Activated CD8-positive, alpha-beta memory T cell treated with anti-CD3 and anti-CD28 coated beads, Interleukin-2, amount 10 ng/mL, durations not matched to agents 7 days and 5 days (primary cell): ENCODE measurements at places on chromosomes 1 and 21. TPM values are rescaled to one million over a fixed set of nuclear protein-coding genes. Genes with fewer than 3 reads are reported as not detected.

GRCh38 chr21:40671716-40672115 is 175.2 kb downstream of the DSCAM start:
- DNase-seq: no peak

GRCh38 chr1:58310881-58311280 is 235.6 kb downstream of the OMA1 start:
- DNase-seq: no peak

- no peak for DNase-seq
Observed at GRCh38 chr1:238892612-238893011, 493.8 kb upstream of the CHRM3 start.

MED8 gene
- 38.7 TPM for total RNA-seq

EDARADD gene
- 11.8 TPM for total RNA-seq

WNT4 gene
- total RNA-seq: not detected

DNA sequence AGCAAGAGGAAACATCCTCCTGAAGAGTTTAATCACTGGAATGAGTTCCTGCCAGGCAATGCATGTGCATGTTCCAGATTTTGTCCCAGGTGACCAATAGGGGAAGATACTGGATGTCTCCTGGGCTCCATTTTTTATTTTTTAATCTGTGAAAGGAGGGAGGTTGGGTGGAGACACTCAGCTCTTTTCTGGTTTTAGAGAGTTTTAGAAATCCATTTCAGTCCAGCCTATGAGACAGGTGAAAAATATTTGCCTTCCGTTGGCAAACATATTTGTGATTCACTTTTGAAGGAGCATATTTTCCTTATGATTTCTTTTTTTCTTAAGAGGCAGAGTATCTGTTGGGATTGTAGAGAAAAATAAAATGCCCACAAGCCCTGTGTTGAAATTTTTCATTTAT is 70.7 kb downstream of the ABCA4 start:
- DNase-seq: no peak

DNA sequence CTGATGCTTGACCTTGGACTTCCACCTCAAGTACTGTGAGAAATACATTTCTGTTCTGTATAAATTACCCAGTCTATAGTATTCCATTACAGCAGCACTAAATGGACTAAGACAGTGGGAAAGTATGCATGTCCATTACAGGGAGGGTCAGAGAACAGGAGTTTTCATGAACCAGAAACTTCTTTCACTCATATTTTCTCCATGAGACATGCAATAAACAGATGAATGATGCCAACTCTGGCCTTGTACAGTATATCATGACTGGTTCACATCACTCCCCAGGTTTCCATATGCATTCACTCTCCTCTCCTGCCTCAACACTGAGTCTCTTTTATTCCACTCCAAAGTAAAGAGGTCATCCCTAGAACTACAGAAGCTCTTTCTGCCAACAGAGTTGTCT is 4.5 kb upstream of the IFI16 start:
- DNase-seq: no peak

DNA sequence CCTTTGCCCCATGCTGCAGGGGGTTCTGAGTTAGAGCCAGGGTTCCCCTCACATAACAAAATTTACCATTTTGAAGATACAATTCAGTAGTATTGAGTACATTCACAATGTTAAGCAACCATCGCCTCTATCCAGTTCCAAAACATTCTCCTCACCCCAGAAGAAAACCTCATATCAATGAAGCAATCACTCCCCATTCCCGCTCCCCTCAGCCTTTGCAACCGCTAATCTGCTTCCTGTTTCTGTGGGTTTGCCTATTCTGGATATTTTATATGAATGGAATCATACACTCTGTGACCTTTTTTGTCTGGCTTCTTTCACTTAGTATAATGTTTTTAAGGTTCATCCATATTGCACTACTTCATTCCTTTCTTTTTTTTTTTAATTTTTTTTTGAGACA is 32.9 kb downstream of the SERINC2 start:
- no peak for DNase-seq

DNA sequence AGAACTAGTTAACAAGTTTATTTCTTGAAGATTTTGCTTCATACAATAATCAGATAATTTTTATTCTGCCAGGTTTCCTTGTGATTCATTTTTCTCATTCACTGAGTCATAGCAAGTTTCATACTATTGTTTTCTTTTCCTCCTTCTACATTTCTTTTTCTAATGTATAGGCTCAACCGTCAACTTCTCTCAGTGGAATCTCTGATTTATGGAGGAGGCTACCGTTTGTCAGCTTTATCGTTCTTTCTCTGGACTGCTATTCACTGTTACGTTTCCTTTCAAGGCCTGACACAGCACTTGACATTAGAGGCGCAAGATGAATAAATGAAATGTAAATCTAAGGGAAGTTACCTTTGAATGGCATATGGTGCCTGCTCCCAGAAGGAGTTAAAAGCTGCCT is 284.3 kb upstream of the NR5A2 start:
- no peak for DNase-seq

- no peak for DNase-seq
Observed at GRCh38 chr1:20662110-20662475, 924 bp upstream of the DDOST start.

DNA sequence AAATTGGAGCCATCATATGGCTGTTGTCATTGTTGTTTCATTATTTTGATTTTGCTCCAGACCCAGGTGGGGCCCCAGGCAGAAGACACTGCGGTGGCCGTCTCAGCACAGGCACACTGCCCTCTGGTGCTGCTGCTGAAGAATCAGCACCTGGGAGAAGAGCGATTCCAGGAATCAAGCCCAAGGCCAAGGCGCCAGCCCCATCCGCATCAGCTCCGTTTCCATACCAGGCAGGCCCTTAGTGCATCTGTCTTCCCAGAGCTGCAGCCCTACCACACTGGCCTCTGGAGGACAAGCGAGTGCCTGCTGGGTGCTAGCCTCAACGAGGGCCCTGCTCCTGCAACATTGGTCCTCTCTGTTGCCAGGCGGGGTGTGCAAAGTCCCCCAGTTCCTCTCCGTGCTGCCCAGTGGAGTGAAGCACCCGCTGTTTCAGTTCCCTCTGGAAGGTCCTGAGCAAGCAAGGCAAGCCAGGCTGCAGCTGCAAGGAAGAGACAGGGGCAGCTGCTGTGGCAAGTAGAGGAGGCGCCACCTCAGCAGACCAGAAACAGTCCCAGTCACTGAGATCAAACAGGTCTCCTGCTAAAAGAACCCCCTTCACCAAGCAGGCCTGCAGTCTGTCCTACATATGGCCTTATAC is 5.2 kb downstream of the GRIK3 start:
- no peak for DNase-seq

GPR161 gene
- 0.37 TPM for total RNA-seq

MATN1 gene
- total RNA-seq: 0.32 TPM

TFF3 gene
- not detected for total RNA-seq

CACNA1E gene
- not detected for total RNA-seq

SCYL3 gene
- 13.6 TPM for total RNA-seq

GJB3 gene
- total RNA-seq: not detected

GRCh38 chr1:89602871-89603404 is 30.0 kb upstream of the LRRC8C start:
- DNase-seq: no peak

DNA sequence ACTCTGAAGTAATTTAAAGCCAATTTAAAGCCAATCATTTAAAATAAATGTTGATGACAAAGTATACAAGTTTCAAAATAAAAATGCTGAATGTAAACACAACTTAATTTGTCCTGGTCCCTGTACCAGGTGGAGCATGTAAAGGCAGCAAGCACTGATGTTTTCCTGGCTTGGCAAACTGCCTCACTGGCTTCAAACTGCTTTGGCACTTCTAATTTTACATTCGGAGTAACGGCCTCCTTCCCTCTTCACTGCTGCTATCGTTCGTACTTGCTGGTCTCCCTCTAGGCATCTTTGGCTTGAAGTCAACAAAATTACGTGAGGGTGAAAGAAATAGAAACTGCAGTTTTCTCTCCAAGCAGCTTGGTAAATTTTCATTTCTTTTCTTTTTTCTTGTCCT is 287.9 kb downstream of the LTN1 start:
- no peak for DNase-seq

DNA sequence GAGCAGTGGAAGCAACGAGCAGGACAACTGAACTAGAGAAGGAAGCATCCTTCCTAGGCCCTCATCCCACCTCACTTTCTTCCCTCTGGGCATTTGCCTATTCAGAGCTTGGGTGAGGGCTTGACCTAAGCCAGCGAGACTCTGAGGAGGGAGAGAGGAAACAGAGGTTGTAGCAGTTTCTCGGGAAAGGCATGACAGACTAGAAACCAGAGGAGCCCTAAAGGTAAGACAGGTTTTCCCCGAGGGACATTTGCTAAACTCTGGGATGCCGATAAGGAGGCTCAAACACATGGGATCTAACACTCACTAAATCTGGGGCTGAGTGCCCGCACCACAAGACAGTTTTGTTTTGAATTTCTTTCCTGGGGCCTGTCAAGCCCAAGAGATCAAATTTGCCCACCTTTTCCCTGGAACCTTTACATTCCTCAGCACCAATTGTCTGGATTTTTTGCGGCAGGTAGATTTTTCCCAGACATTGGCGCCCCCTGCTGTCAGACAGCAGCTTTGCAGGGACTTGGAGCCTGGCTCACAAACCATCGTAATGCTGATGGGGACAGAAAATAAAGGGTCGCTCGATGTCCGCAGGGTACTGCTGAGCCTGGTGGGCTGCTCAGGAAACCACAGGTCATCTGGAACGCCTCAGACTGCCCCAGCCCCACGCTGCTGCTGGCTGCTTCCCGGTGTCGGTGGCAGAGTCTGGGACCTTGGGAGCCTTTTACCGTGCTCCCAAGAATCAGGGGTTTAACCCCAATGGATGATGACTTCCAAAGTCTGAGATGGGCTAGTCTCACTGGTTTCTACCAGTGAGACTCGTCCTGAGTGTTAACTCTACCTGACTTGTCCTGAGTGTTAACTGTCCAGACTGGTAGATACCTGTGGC is 23.4 kb upstream of the TSPAN2 start:
- DNase-seq: peak; percentile 54

EXO1 gene
- 46.3 TPM for total RNA-seq

FOXO6 gene
- total RNA-seq: not detected

DNA sequence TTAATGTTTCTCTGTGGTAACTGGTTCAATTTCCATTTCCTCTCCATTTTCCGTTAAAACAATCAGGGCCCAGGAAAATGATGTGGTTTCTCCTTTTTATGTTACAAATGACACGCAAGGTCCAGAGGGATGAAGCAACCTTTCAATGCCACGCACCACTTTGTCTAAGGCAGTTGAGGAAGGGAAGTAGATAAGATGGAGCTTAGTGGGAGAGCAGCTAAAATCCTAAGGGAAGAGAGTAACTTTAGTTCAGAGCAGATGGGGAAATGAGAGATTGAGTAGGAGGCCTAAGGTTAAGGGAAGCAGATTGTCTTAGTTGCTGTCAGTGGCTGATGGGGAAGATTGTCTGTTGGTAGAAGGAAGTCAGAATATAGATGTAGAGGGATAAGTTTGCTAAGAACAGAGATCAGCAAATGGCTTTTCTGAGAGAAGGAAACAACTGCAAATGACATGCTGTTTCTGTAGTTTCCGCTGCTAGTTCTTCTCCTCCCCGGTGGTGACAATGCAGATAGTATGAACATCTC is 660 bp downstream of the CD1C start:
- no peak for DNase-seq

- no peak for DNase-seq
Observed at GRCh38 chr1:10059342-10059718, 26.6 kb downstream of the UBE4B start.

DNA sequence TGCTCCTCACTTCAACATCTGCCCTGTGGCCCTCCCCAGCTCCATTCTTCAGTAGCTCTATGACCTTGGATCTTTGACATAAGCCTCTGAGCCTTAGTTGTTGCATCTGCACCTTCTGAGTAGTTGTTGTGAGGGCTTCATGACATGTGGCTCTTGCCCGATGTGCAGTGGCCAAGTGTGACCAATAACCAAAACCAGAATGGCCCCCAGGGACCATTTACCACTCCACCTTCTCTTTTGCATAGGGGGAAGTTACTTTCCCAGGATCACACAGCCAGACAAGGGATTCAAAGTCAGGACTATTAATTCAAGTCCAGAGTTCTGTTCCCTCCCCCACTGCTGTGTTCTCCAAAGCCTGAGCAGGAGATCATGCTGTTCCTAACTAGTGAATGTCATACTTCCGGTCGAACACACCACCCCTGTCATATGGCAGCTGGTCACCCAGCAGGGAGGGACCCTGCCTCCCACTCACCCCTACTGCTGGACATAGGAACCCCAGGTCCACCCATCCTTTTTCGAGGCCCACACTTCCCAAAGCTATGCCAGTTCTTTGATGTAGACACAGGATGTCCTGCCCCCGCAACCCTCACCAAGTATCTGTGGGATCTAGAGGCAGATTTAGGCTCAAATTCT is 4.0 kb downstream of the FGR start:
- DNase-seq: no peak
